ENCODE measurements at places on chromosomes 16 and 17. TPM values are rescaled to one million over a fixed set of nuclear protein-coding genes. Genes with fewer than 3 reads are reported as not detected.

DNA sequence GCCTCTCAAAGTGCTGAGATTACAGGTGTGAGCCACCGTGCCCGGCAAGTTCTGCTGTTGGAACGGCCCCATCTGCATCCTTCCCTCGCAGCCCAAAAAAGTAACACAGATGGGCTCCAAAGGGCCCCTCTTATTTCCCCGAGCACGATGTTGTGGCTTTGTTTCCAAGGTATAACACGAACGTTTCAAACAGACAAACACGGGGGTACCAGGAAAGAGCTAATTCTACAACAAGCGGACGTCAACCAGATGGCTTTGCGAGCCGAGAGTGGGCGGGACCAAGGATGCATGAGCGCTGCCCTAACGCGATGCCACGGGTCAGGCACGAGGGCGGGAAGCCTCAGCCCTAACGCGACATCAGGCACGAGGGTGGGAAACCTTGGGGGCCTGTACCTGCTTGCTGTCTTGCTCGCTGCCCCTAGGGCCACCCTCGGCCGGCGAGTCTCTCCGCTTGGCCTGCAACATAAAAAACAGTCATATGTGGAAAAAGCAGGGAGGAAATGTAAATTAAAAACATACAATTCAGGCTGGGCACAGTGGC lies 24.2 kb downstream of the UNKL start:
- no peak overlapping the region for H3K4me3 ChIP-seq
- H3K27me3 ChIP-seq = no peaks in the 10 kb centered on the region
- H3K27ac ChIP-seq = peak overlapping the region; percentile 48

GRCh38 chr17:50564916-50565315 lies 4.4 kb downstream of the CACNA1G start:
- peak overlapping the region; percentile 63 for H3K4me3 ChIP-seq
- H3K36me3 ChIP-seq = no peaks in the 10 kb centered on the region
- H3K27ac ChIP-seq = no peak overlapping the region
- H3K27me3 ChIP-seq = peaks cover 66% of the 10 kb centered on the region
- no peak for DNase-seq

- H3K27me3 ChIP-seq = peaks cover 3% of the 10 kb centered on the region
- H3K4me3 ChIP-seq = no peak overlapping the region
- H3K27ac ChIP-seq = peak overlapping the region; percentile 77
- no peak for DNase-seq
Measured at GRCh38 chr17:74752415-74752814, 4.0 kb downstream of the NHERF1 start.

- no peak overlapping the region for H3K4me3 ChIP-seq
- H3K36me3 ChIP-seq = peaks cover 72% of the 10 kb centered on the region
- DNase-seq = no peak
- no peak overlapping the region for H3K27ac ChIP-seq
- H3K27me3 ChIP-seq = no peaks in the 10 kb centered on the region
- peaks cover 26% of the 10 kb centered on the region for H3K4me1 ChIP-seq
Measured at GRCh38 chr17:16040710-16041251, 41.2 kb downstream of the TTC19 start.

DNA sequence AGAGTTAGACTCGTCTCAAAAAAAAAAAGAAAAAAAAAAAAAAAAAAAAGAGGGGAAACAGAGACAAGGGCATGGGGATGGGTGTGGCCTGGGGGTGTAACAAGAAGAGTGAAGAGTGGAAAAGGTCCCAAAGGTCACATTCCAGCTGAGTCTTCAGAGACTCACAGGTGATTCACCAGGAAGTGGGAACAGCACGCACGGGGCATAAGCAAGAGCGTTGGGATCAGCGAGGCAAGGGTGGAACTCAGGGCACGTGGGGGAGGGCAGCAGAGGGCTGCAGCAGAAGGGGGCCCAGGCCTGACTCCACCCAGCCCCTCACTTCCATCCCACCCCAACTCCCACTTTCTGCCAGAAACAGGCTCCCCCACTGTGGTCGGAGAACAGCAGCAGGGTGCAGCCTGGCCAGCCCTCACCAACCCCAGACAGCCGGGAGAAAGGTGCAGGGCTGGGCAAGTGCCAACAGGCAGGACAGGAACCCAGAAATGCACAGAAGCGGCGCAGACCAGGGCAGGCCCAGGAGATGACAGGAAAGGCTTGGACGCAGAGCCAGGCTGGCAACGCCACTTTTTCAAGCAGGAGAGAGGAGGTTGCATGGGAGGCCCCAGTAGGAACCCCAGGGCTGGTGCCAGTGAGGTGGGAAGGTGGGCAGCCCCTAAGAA lies 3.3 kb downstream of the MEAK7 start:
- DNase-seq = no peak
- H3K27ac ChIP-seq = 0 out of 2 replicates have a peak overlapping the region, but pooled peaks have one; percentile 63
- H3K27me3 ChIP-seq = no peaks in the 10 kb centered on the region
- H3K4me3 ChIP-seq = no peak overlapping the region

DNA sequence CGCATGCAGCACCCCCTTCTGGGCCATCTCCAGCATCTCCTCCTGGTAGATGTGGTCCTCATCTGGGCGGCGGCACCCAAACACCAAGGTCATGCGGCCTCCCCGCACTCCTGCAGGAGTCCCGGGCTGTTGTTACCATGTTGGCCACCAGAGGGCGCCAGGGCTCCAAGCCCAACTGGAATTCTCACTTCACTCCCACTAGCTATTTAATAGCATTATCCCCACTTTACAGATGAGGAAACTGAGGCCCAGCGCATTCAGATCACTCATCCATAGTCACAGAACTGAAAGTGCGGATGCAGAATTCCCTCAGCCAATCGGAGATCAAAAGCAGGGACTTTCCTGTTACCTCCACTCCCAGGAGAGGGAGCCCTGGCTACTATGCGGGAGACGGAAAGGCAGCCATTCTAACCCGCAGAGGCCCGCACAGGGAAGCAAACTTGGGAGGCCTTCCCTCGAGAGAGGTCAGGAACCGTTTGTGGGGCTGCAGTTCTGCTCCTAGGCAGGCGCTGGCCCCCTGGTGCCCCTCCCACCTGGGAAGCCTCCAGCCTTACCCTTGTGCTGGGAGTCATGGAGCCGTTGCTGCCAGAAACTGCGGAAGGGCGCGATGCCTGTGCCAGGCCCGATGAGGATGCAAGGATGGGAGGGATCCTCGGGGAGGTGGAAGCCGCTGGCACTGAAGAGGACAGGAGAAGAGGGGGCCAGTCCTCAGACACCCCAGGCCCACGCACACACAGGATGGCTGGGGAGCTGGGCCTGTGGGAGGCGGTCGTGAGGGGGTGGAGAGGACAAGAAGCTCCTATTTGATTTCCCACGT lies 40.1 kb downstream of the NOS2 start:
- no peaks in the 10 kb centered on the region for H3K4me1 ChIP-seq
- no peak overlapping the region for H3K27ac ChIP-seq
- DNase-seq = peak; percentile 87

GRCh38 chr17:13350466-13350865 lies 251.3 kb downstream of the HS3ST3A1 start:
- H3K4me3 ChIP-seq = no peak overlapping the region
- peaks cover 21% of the 10 kb centered on the region for H3K4me1 ChIP-seq
- peaks cover 6% of the 10 kb centered on the region for H3K36me3 ChIP-seq
- no peaks in the 10 kb centered on the region for H3K27me3 ChIP-seq
- H3K27ac ChIP-seq = no peak overlapping the region
- DNase-seq = no peak

The GNAO1 gene
- total RNA-seq = 22.9 TPM

GRCh38 chr17:65404761-65405160 lies 156.7 kb downstream of the AXIN2 start:
- H3K27me3 ChIP-seq = no peaks in the 10 kb centered on the region
- H3K4me3 ChIP-seq = no peak overlapping the region
- peaks cover 14% of the 10 kb centered on the region for H3K4me1 ChIP-seq
- H3K36me3 ChIP-seq = no peaks in the 10 kb centered on the region
- H3K27ac ChIP-seq = no peak overlapping the region

The PTX4 gene
- total RNA-seq = 0.18 TPM

GRCh38 chr16:89123831-89124100 lies 30.1 kb downstream of the ACSF3 start:
- H3K27me3 ChIP-seq = no peaks in the 10 kb centered on the region
- no peak overlapping the region for H3K4me3 ChIP-seq
- H3K36me3 ChIP-seq = peaks cover 44% of the 10 kb centered on the region
- H3K4me1 ChIP-seq = no peaks in the 10 kb centered on the region
- peak overlapping the region; percentile 54 for H3K27ac ChIP-seq

DNA sequence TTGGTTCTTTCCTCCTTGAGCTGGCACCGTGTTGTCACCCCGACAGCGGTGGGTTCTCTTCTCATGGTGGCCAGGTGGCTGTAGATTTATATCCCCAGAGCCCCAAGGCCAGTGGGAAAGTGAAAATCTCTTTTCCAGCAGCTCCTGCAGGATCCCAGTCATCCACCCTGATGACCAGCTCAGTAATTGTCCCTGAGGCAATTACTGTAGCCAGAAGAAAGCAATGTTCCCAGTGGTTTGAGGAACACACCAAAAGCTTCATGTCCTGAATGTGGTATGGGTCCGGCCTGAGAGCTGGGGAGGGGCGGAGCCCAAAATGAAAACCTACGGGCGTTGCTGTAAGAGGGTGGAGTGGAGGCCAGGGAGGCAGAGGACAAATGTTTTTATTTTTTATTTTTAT lies 69.0 kb downstream of the WSB1 start:
- DNase-seq = no peak
- no peak overlapping the region for H3K4me3 ChIP-seq
- peaks cover 10% of the 10 kb centered on the region for H3K4me1 ChIP-seq
- H3K27ac ChIP-seq = no peak overlapping the region

GRCh38 chr17:2064980-2065785 lies 10.3 kb downstream of the HIC1 start:
- peak; percentile 90 for DNase-seq
- peaks cover 13% of the 10 kb centered on the region for H3K27me3 ChIP-seq
- H3K4me3 ChIP-seq = no peak overlapping the region
- peaks cover 3% of the 10 kb centered on the region for H3K36me3 ChIP-seq

The SOCS7 gene
- 32.3 TPM for total RNA-seq

- H3K27ac ChIP-seq = peak overlapping the region; percentile 69
- no peak overlapping the region for H3K4me3 ChIP-seq
- no peaks in the 10 kb centered on the region for H3K27me3 ChIP-seq
- DNase-seq = no peak
- H3K4me1 ChIP-seq = peaks cover 39% of the 10 kb centered on the region
Measured at GRCh38 chr17:29140631-29141513, 39.3 kb downstream of the MYO18A start.

- no peak for DNase-seq
- peaks cover 6% of the 10 kb centered on the region for H3K36me3 ChIP-seq
- peaks cover 18% of the 10 kb centered on the region for H3K4me1 ChIP-seq
- H3K4me3 ChIP-seq = no peak overlapping the region
Measured at GRCh38 chr17:546456-546855, 168.2 kb downstream of the VPS53 start.

The NLRC3 gene
- total RNA-seq = 0.66 TPM

- no peaks in the 10 kb centered on the region for H3K36me3 ChIP-seq
- H3K27me3 ChIP-seq = peaks cover 17% of the 10 kb centered on the region
- H3K27ac ChIP-seq = no peak overlapping the region
Measured at GRCh38 chr16:48158296-48158695, 2.5 kb upstream of the ABCC12 start.

GRCh38 chr17:56351675-56352074 lies 198.4 kb downstream of the ANKFN1 start:
- H3K4me3 ChIP-seq = no peak overlapping the region
- no peaks in the 10 kb centered on the region for H3K4me1 ChIP-seq
- H3K27ac ChIP-seq = no peak overlapping the region
- H3K36me3 ChIP-seq = no peaks in the 10 kb centered on the region
- H3K27me3 ChIP-seq = no peaks in the 10 kb centered on the region

The LRRC36 gene
- 0.39 TPM for total RNA-seq

The ADAM11 gene
- total RNA-seq = 4.1 TPM

- H3K4me1 ChIP-seq = peaks cover 30% of the 10 kb centered on the region
- no peaks in the 10 kb centered on the region for H3K36me3 ChIP-seq
- DNase-seq = no peak
- peak overlapping the region; percentile 13 for H3K27ac ChIP-seq
Measured at GRCh38 chr16:62240722-62241121, 204.5 kb upstream of the CDH8 start.

The NOG gene
- 1.1 TPM for total RNA-seq

DNA sequence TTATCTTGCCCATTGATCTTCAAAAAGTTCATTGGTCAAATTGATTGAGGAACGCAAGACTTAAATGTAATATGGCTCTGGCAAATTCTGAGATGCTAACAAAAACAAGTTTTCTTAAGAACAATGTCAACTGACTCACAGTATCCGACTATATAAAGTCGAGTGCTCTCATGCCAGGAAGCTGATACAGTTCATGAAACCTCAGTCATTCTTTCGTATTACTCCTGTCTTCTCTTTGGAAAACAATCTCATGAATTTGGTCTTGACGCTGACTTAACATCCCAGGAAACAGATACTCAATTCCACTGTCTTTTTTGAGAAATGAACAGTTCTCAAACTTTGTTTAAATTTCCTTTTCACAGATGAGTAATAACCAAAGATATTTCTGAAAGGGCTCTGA lies 704.9 kb downstream of the MAF start:
- H3K4me1 ChIP-seq = peaks cover 37% of the 10 kb centered on the region
- no peak for DNase-seq
- no peak overlapping the region for H3K4me3 ChIP-seq

The CIBAR2 gene
- not detected for total RNA-seq

Data from WTC11 (cell line).